HS-5 (cell line): ENCODE measurements at places on chromosomes 16 and 17.
A peak's percentile ranks its signal among the peaks of the same experiment; 100 is the strongest.

GRCh38 chr17:65355246-65355645, 206.2 kb downstream of the AXIN2 start:
- no peak for DNase-seq

DNA sequence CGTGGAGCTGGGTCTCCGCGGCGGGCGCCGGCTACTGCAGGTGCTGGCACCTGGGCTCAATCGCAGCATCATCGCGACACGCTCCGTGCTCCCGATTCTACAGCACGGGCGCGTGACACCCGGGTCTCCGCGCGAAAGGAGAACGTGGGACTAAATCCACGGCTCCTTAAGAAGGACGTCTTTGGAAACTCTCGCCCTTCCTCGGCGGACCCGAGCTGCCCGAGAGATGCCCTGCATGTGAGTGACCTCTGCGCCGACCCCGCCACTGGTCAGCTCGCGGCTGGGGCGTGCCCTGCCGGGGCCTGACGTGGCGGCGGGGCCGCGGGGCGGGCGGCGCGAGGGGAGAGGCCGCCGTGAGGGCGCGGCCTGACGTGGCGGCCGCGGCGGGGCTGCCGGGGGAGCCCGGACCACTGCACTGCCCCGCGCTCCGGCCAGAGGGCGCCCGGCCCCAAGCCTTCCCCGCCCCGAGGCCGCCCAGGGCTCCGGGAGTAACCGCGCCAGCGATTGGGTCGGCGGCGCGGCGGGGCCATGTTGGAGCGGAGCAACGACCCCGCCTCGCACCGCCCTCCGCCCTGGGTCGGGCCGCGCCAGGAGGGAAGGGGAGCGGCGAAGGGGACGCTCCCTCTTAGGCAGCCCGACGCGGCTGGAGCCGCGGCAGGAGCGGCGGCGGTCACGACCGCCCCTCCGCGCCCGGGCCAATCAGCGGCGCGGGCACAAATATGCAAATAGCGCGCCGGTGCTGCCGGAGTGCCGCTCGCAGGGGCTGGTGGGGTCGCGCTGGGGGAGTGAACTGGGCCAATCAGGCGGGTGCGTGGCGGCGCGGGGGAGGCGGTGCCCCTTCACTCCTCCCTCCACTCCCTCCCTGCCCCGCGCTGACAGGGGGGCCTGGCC, 75.6 kb downstream of the CHD9 start:
- DNase-seq = peak; percentile 67

DNA sequence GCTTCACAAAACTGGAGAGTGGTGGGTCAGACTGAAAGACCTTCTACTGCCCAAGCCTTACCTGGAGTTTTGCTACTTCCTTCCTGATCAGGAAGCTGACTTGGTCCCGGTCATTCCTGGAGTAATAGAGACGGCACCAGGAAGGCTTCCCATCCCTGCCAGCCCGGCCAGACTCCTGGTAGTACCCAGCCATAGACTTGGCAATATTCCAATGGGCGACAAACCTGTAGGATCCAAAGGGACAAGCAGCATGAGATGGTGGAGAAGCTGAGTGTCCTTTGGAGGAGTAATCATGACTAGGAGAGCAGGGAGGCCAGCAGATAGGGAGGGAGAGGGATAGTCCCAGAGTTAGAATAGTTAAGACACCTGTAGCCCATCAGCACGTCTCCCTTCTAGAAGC, 8.7 kb downstream of the RECQL5 start:
- no peak for DNase-seq

GRCh38 chr17:68347380-68347779, 56.1 kb downstream of the ARSG start:
- no peak for DNase-seq

- DNase-seq = no peak
Observed at GRCh38 chr17:82114447-82114846, 16.4 kb upstream of the FASN start.

- DNase-seq = no peak
Observed at GRCh38 chr16:74738816-74739215, 35.8 kb downstream of the FA2H start.

DNA sequence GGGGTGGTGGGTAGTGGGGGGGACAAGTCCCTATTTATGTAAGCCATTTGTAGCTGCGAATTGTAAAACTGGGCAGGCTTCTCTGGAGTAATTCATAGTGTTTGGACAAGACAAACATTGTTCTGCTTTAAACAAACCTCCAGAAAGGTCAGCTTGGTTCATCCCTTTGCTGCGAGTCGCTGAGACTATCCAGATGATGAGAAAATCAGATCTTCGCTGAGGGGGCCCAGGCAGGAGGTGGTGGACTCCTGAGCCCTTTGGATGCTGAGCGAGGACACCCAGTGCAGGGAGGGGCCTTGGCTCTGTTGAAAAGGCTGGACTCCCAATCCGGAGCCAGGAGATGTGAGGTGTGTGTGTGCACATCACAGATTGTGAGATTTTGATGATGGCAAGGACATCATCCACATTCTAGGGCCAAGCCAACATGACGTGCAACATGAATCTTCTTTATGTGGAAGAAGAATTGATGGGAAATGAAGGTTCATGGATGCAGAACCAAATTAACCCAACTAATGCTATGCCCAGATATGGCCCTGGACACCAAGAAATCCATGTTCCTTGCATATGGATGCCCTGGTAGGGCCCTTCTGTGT, 15.0 kb upstream of the NTN1 start:
- no peak for DNase-seq

DNA sequence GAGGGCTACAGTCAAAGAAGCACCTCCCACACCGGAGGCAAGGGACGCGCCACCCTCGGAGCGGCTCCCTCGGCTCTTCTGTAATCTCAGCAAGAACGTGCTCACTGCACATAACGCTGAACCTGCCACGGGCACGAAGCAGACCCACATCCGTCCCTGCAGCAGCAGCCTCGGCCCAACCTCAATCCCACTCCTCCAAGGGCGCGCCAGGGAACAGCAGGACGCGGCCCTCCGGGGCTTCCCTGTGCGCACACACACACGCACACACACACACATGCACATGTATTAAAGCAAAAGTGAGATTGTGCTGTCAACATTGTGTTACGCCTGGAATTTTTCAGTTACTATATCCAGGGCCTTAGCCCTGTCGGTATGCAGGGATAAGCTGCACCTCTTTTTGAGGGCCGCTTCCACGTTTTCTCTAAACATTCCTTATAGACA, 54.0 kb downstream of the TBC1D16 start:
- no peak for DNase-seq

DNA sequence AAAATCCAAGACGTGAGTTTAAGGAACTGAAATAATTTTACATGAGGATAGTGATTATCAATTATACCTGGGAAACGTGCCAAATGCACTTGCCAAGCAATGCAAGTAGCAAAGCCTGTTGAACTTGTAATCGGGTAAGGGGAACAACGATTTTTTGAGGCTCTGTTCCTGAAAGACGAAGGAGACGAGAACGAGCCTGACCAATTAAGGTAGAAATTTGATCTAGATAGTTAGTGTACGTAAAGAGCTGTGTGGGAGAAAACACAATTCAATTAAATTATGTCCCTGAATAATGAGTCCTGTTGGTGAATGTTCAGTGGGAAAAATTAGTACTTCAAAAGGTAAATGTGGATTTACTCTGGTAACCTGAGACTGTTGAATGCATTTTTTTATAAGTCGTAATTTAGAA, 17.7 kb upstream of the KCTD5 start:
- no peak for DNase-seq

DNA sequence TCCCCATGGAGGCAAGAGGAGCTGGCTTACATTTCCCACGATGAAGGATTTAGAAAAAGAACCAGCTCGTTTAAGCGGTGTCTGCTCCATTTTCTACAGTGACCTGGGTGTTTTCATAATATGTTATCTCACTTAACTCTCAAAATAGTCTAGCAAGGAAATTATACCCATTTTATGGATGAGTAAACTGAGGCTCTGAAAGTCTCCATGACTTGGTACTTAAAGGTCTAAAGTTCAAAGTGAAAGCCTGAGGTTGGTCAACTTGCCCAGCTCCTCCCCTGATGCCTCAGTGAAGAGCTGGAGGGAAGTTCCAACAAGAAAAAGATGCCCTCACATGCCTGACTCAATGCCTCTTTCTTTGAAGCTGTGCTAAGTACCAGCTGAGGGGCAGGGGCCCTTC, 232.0 kb downstream of the CBLN1 start:
- no peak for DNase-seq

DNA sequence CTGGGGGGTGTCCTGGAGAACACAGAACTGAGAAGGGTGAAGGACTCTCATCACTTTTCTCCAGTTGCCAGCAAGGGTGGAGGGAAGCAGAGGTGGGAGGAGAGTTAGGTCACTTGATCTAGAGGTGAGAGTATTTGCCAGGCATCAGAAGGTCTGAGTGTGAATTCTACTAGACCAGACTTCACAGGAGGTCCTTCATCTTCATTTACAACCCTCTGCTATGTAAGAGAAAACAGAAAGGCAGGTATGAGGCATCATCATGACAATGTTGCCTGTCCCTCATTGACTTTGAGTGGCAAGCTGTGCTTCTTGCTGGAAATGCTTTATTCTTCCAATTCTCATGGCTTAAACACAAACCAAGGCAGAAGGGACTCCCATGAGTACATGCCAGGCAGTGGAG, 45.9 kb upstream of the B4GALNT2 start:
- DNase-seq = no peak

- DNase-seq = no peak
Observed at GRCh38 chr17:61158376-61158775, 241.3 kb upstream of the TBX2 start.

- DNase-seq = no peak
Observed at GRCh38 chr17:12320286-12320685, 299.6 kb downstream of the MAP2K4 start.

GRCh38 chr17:74748279-74748528, 224 bp upstream of the NHERF1 start:
- DNase-seq = no peak

DNA sequence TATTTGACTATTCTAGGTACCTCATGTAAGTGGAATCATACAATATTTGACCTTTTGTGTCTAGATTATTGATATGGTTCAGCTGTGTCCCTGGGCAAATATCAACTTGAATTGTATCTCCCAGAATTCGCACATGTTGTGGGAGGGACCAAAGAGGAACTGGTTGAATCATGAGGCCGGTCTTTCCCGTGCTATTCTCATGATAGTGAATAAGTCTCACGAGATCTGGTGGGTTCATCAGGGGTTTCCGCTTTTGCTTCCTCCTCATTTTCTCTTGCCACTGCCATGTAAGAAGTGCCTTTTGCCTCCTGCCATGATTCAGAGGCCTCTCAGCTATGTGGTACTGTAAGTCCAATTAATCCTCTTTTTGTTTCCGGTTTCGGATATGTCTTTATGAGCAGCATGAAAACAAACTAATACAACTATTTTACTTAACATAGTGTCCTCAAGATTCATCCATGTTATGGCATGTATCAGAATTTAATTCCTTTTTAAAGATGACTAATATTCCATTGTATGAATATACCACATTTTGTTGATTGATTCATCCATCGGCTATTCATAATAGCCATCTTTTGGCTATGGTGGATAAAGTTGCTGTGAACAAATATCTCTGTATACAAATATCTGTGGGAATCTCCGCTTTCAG, 129.1 kb downstream of the FTO start:
- no peak for DNase-seq

- DNase-seq = no peak
Observed at GRCh38 chr16:52114379-52114778, 432.6 kb downstream of the TOX3 start.

- DNase-seq = no peak
Observed at GRCh38 chr17:65537343-65537844, 24.1 kb downstream of the AXIN2 start.

DNA sequence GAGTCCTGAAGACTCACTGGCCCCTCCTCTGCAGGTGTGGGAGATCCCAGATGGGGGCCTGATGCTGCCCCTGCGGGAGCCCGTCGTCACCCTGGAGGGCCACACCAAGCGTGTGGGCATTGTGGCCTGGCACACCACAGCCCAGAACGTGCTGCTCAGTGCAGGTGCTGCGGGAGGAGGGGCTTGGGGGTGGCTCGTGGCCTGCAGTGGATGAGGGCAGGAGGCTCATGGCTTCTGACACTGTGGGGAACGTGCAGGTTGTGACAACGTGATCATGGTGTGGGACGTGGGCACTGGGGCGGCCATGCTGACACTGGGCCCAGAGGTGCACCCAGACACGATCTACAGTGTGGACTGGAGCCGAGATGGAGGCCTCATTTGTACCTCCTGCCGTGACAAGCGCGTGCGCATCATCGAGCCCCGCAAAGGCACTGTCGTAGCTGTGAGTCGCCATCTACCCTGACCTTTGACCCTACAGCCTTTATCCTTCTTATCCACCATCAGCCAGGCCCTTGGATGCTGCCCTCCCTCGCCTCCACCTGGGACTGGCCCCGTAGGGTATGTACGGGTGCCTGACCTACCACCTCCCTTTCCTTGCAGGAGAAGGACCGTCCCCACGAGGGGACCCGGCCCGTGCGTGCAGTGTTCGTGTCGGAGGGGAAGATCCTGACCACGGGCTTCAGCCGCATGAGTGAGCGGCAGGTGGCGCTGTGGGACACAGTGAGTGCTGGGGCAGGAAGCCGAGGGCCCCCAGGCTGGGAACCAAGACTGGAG, 3.6 kb downstream of the CORO1A start:
- DNase-seq = no peak

GRCh38 chr17:68749349-68750207, 148.4 kb upstream of the FAM20A start:
- no peak for DNase-seq

- no peak for DNase-seq
Observed at GRCh38 chr16:54690710-54691109, 240.0 kb upstream of the IRX5 start.

GRCh38 chr17:72287586-72287985, 166.8 kb downstream of the SOX9 start:
- no peak for DNase-seq

- no peak for DNase-seq
Observed at GRCh38 chr17:9644910-9645751, at the start of gene USP43. Gene USP43 (plus strand): TSS chr17:9645517. CDS start chr17:9645633, 116 bp downstream.

DNA sequence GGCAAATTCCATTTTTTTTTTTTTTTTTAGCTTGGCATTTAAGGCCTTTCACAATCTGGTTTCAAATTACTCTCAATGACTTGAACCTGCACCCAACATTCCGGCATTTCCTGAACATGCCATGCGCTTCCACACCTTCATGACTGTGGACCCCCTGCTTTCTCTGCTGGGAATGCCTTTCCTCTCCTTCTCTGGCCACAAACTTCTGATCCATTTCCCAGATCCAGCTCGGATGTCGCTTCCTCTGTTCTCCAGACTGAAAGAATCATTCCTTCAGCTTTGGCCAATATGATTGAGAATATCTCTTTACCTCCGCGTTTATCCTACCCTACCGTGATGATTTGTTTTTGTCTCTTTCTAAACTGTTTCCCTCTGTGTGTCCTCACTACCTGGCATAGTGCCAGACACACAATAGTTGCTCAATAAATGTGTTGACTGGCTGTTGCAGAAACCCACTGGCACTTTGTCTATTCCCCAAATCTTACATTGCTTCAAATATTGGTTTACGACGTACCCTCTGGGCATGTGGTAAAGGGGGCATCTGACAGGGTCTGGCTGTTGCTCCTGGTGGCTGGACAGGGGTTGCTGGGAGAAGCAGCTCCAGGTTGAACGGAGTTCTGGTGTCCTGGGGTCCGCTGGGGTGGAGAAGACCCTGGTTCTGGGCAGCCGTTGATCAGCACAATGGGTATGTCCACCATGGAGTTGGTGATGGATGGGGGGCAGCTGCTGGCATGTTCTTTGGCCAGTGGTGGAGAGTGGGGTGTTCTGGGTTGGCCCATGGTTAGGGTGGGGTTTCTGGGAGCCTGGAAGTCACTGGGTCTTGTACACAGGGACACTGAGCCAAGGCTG, 14.7 kb downstream of the TNS4 start:
- no peak for DNase-seq

- no peak for DNase-seq
Observed at GRCh38 chr17:1206026-1206777, 26.4 kb upstream of the ABR start.
